T1000 (cell line): ENCODE measurements at places on chromosomes 12 and 14.
A peak's percentile ranks its signal among the peaks of the same experiment; 100 is the strongest.

GRCh38 chr14:42624980-42625761, 1018.5 kb downstream of the LRFN5 start:
- no peak for DNase-seq

DNA sequence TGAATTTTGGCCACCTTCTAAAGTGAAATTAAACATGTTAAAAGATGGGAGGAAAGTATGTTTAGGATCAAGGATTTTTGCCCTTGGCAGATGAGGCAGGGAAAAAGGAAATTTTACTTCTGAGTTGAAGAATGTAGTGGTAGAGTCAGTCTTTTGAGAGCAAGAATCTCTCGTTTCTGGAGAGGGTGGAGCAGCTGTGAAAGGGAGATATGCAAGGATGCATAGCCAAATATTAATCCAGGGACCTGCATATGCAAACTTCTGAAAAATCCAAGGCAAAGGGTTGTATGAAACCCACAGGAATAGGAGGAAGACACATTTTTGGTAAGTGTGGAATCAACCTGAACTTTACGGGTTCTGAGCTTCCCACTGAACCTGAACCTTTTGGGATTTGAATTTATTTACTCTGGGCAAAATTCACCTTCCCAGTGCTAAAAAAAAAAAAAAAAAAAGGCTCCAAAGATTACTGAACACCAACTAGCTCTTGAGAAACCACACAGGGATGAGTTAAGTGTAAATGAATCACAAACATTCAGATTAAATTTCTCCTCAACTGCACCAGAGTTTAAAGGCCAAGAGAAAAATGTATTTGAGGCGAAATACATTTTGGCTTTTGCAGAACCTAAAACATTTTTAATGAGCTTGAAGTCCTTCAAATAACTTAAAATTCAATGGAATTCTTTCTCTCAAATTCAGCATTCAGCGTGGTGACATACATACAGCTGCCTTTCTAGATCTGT, 187.1 kb upstream of the CDKN3 start:
- DNase-seq, result no peak

DNA sequence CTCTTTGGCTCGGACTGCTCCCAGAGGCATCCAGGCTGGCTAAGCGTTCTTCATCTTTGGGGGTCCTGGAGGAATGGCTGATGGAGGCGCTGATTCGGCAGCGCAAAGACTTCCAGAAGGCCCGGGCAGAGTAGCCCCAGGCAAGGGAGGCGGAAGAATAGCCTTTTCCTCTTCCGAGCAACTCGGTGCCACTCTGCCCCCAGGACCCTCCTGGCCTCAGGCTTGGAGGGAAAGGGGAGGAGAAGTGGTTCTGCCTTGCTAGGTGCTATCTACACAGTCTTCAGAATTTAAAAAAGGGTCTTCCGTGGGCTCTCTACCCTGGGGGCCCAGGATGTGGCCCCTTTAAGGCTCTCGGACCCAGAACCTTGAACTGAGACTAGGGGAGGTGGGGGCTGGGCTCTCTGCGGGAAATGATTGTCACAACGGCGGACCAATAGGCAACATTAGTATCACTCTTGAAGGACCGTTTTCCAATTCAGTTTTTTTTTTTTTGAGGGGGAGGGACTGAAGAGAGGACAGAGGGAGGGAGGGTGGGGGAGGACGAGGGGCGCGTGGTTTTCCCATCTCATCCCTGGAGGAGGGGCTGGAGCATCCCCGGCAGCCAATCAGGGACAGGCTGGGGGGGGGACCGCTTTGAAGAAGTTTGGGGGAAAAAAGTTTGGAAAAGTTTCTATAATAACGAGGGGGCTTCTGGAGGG, at the start of gene NFATC4:
NFATC4 (plus strand) TSS at position 671 of the 698 bp plus-strand sequence. CDS start 157 bp downstream, outside the sequence.
- DNase-seq, result peak; percentile 80

GRCh38 chr14:75934998-75935628, 46.7 kb downstream of the TGFB3 start:
- DNase-seq, result no peak

GRCh38 chr14:35687335-35687939, 121.7 kb downstream of the RALGAPA1 start:
- DNase-seq, result no peak

DNA sequence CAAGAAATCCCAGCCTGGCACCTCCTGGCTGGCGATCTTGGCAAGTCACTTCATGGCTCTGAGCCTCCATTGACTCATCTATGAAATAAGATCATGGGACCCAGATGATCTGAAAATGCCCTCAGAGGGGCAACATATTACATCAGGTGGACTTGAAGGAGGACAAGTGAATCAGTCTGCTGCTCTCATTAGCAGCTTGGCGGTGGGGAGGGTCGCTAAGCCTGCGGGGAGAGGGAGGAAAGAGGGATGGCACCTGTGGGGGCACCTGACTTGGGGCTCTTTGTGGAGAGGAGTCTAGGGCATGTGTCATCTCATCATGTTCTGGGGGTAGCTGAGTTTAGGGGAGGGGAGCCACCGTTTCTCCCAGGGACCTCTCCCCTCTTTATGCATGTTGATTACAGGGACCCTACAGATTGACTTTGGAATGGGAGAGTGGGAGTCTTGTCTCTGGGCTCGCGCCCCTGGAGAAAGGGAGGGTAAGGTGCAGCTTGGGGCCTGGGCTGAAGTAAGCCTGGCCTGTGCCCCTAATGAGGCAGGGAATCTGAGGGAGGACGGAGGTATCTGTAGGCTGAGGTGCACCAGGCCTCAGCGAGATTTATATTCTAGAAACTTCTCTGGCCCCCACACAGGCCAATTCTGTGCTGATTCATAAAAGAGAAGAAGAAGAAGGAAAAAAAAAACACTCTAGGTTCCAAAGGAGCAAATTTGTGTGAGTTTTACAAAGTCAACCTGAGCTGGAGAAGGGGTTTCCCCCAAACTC, 29.3 kb upstream of the BATF start:
- DNase-seq, result no peak

GRCh38 chr12:108352591-108352990, 13.5 kb upstream of the CMKLR1 start:
- no peak for DNase-seq

- no peak for DNase-seq
Measured at GRCh38 chr14:104929268-104930230, 4.9 kb downstream of the PLD4 start.
